Midbrain (tissue), 1 donor: ENCODE measurements at places on chromosomes 4 and X.

- DNase-seq: no peak
These were observed 18.4 kb upstream of the TRPC5OS start for GRCh38 chrX:111857534-111858060.

GRCh38 chr4:165872461-165873297, at the start of gene TLL1:
TSS of gene TLL1 (plus strand) at chr4:165873237. CDS start at chr4:165873905, 668 bp downstream.
- DNase-seq: peak; percentile 6

- DNase-seq: no peak
These were observed 43.9 kb downstream of the PTTG2 start for GRCh38 chr4:38004062-38004461.

- no peak for DNase-seq
These were observed 192.1 kb downstream of the SPRY1 start for GRCh38 chr4:123588631-123589241.
